ENCODE measurements at places on chromosomes 6 and 20.
A peak's percentile ranks its signal among the peaks of the same experiment; 100 is the strongest.

GRCh38 chr6:67768972-67769371 is 866.1 kb upstream of the ADGRB3 start:
- no peak for DNase-seq

DNA sequence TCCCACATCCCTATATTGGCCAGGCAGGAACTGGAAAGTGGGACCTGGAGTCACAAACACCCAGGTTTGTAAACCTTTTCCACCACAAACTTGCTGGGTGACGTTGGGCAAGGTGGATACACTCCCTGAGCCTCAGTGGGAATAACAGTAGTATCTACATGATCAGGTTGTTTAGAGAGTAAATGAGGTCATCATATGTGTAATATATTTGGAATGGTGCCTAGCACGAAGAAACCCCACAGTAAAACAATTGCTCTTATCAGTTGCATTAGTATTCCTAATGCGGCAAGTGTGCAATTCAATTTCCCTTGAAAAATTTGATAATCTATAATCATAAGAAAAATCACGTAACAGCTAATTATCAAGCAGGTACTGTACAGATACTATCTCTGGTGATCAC is 51.9 kb downstream of the HIVEP2 start:
- no peak for DNase-seq

DNA sequence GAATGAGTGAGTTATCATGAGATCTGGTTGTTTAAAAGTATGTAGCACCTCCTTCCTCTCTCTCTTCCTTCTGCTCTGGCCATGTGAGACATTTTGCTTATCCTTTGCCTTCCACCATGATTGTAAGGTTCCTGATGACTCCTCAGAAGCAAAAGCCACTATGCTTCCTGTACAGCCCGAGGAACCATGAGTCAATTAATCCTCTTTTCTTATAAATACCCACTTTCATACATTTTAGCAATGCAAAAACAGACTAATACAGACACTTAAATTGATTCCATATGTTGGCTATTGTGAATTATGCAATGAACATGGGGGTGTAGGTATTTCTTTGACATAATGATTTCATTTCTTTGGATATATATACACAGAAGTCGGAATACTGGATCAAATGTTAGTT is 792.8 kb upstream of the EYS start:
- DNase-seq, result no peak

GRCh38 chr6:81204731-81205130 is 547.8 kb downstream of the TENT5A start:
- DNase-seq, result no peak

GRCh38 chr6:7559651-7560385 is 18.3 kb downstream of the DSP start:
- DNase-seq, result no peak

- DNase-seq, result peak; percentile 48
These were observed 16.1 kb upstream of the ZNF217 start for GRCh38 chr20:53609491-53610445.

DNA sequence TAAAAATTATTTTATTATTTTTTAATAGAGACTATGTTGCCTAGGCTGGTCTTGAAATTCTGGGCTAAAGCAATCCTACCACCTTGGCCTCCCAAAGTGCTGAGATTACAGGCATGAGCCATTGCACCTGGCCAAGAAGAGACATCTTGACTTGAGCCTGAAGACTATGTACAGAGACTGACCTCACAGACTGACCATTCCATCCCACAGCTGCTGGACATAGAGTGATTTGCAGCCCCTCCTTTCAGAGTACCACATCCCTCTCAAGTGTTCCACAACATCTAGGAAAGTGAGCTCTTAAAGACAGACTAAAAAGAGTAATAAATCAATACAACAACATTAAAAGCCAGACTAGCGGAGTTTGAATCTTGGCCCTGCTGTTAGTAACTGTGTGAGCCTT is 39.0 kb downstream of the RNF8 start:
- no peak for DNase-seq

- no peak for DNase-seq
These were observed 42.0 kb downstream of the SOBP start for GRCh38 chr6:107531868-107532267.

- DNase-seq, result no peak
These were observed 15.3 kb upstream of the EXOC2 start for GRCh38 chr6:708237-708598.

- no peak for DNase-seq
These were observed 11.0 kb downstream of the TMEM14C start for GRCh38 chr6:10733863-10734262.

DNA sequence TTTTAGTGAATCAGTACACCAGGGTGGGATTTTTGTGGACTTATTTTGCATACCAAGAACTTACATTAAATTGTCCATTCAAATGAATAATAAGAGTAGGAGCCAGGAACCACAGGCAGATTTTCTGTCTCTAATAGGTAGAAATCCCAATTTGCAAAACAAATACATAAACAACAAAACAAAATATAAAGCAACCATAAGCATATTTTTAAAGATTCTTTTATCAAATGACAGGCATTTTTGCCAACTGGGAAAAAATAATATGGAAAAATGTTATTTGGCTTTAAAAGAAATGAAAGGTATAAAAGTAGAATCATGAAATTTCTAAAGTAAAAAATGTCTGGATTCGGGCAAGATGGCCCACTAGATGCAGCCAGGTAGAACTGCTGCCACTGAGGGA is 71.2 kb upstream of the PDE7B start:
- no peak for DNase-seq

GRCh38 chr20:23086056-23086566 is at the start of gene CD93:
Gene CD93, minus strand, starts transcription at chr20:23086324. Its CDS starts 132 bp downstream, at chr20:23086192.
- no peak for DNase-seq

GRCh38 chr6:150314230-150315188 is 54.3 kb upstream of the IYD start:
- no peak for DNase-seq

DNA sequence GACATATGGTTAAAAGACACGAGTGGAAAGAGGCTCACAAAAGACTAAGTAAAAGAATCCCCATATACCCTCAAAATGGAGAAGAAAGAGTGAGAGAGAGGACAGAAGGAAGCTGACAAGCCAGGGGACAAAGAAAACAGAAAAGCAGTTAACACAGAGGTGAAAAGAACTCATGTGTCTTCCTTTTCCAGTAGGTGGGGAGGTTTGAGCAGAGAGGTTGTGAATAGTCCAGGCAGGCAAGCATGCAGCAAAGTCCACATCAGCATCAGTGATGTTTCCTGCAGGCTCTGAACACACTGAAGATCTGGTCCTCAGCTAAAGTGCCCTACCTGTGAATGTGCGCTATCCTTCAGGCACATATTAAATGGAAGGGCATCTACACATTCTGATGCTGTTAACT is 196.5 kb upstream of the IRAK1BP1 start:
- no peak for DNase-seq

DNA sequence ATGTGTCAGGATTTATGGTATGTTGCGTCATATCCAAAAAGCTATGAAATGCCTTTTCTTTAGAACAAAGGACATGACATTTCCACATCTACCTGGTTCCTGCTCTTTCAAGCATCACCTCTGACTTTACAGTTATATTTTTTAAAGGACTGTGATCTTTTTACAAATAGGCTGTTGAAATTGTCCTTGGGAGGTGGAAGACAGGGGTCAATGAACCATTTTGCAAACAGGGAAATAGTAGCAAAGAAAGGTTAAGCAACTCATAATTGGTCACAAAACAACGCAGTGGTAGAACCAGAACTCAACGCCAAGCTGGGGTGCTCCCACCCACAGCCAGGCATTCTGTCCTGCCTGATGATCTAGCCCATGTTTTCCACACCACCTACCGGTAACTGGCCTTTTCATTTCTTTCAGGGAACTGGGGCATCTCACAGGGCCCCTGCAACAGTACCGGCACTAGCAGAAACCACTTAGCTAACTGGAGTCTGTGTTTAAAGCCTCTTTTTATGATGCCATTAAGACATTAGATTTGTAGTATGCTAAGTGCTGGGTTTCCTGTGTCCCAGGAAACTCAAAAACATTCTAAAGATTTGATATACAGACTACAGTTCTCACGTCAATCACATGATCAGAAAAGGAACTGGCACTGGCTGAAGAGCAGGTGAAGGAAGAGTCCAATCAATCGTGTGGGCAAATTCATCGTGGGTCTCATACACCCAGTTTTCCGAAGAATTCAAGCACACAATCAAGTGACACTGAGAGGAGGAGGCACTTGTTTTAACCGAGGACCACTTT is 13.9 kb downstream of the ZNF217 start:
- no peak for DNase-seq

DNA sequence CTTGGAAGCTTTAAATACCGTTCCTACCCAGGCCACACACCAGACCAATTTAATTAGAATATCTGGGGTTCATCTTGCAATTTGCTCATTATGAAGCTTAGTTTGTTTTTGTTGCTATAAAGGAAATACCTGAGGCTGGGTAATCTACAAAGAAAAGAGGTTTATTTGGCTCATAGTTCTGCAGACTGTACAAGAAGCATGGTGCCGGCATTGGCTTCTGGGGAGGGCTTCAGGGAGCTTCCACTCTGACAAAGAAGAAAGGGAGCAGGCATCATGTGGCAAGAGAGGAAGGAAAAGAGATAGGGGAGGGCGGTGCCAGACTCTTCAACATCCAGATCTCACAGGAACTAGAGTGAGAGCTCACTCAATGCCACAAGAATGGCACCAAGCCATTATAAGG is 73.6 kb downstream of the RNF182 start:
- no peak for DNase-seq

- no peak for DNase-seq
These were observed 268.8 kb downstream of the ARID1B start for GRCh38 chr6:157045831-157046454.

- DNase-seq, result peak; percentile 79
These were observed 398 bp downstream of the STK35 start for GRCh38 chr20:2101865-2102584.

DNA sequence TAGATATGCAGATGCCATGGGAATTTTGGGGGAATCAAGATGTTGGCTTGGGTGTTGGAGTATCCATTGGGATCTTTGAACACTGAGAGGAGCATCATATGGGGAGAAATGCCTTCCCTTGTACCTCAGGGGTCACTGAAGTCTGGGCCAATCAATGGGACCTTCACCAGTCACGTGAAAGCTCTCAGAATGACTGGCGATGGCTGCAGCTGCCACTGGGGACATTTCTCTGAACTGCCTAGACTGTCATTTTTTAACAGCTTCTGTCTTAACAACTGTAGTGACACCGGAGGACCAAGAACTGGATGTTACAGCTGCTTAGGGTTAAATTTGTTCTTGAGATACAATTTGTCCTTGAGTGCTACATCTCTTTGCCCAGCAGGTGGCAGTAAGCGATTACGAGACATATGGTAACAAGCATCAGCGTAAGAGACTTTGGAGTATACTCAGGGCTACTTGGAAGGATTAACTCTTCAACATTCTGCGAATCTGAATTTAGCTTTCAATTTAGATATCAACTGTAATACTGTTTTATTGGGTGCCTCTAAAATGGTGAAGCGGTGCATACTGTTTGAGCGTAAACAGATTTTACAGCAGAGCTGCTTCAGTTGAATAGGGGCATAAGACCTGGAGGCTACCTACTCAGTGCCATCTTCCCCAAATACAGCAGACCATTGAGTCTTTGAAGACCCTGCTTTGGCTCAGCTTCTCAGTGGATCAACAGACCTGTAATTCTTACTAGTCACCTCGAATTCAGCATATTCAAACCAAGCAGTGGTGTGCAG is 36.0 kb downstream of the CCN2 start:
- DNase-seq, result peak; percentile 8

DNA sequence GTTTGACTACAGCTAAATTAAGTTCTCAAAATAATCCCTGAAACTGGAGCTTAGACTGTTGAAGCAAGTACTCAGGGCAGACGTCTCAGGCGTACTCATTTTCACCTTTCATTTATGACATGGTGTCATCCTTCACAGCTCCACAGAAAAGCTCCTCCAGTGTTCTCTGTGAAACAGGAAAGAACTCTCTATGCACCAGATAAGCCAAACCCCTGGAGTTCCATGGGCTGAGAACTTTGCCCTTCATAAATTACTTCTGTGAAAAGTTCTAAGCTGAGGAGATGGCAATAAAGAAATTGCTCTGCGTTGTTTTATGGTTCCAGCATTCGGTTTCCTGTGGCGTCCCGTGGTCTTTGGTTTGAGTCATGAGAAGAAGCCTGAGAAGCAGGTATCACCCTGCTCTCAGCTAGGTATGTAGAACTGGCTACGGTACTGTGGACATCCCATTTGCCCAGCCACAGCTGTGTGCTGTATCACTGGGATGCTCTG is 20.2 kb upstream of the RREB1 start:
- DNase-seq, result no peak

GRCh38 chr6:42726485-42727086 is 4.2 kb upstream of the PRPH2 start:
- DNase-seq, result peak; percentile 31

DNA sequence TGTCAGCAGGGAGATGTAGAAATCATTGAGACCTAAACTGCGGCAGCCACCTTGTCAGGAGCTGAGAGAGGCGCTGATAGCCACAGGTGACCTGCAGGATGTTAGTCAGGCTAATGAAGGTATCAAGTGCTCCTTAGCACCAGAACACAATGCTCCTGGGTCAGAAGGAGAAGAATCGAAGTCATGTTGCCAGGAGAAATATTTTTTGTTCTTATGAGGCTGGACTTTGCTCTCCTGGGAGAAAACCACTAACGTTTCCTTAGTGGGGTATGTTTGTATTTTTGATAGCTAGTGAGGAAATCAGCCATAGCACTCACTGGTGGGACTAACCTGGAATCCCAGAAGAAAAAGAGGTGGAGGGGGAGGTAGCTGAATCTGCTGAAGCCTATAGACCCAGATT is 120.9 kb upstream of the LRFN2 start:
- no peak for DNase-seq

DNA sequence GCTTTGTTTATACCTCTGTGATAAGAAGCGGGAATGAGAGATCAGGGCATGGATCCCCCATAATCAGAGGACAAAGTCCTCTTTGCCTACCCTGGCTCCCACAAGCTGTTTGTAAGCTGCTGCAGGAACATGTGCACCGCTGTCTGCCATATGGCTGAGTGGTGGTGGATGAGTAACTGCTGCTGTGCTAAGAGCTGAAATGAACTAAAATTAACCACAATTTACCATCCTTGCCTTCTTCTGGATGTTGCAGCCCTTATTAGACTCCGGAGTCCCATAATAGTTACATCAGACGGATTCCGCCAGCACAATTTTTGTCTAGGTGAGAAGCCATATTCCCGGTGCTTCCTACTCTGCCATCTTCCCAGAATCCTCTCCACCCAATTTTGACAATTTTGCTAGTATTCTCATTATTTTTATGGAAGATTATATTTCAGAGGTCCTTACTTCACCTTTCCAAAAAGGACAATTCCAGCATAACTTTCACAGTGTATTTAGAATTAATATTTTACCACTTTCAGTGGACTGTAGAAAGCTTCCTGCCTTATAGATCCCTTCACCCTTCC is 6.0 kb upstream of the CMTR1 start:
- DNase-seq, result no peak

- DNase-seq, result no peak
These were observed 124.4 kb upstream of the AKIRIN2 start for GRCh38 chr6:87826424-87826823.

GRCh38 chr6:22642254-22642653 is 72.9 kb downstream of the HDGFL1 start:
- no peak for DNase-seq
